ENCODE measurements at places on chromosomes 4 and X. TPM values are rescaled to one million over a fixed set of nuclear protein-coding genes. Genes with fewer than 3 reads are reported as not detected.

Gene TMEM47
- 2.3 TPM for total RNA-seq

Gene DCLK2
- total RNA-seq: 5.2 TPM

Gene CFI
- total RNA-seq: 0.08 TPM

Gene CCKAR
- not detected for total RNA-seq

DNA sequence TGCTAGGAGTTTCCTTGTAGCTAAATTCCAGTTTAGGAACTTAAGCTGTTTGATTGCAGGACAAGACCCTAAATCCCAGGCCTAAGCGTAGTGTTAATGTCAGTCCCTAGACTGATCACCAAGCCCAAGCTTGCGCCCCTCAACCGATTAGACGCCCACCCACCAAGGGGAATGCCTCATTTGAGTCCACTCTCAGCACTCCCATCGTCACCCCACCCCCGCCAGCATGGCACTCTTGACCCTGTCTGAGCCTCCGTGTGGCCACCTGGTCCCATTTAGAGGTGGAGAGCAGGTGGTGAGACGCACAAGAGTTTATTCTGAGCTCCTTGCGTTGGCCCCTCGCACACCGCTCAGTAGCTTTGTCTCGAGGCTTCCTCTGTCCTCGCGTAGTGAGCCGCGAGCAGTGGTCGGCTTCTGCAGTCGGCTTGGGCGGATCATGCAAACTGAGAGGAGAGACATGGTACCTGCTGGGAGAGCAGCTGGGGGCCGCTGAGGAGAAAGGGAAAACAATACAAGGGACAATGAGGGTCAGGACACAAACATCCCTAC, 48.5 kb upstream of the ZNF157 start:
- no peak for DNase-seq

GRCh38 chr4:15003891-15004738, 1.8 kb downstream of the CPEB2 start:
- no peak for DNase-seq

DNA sequence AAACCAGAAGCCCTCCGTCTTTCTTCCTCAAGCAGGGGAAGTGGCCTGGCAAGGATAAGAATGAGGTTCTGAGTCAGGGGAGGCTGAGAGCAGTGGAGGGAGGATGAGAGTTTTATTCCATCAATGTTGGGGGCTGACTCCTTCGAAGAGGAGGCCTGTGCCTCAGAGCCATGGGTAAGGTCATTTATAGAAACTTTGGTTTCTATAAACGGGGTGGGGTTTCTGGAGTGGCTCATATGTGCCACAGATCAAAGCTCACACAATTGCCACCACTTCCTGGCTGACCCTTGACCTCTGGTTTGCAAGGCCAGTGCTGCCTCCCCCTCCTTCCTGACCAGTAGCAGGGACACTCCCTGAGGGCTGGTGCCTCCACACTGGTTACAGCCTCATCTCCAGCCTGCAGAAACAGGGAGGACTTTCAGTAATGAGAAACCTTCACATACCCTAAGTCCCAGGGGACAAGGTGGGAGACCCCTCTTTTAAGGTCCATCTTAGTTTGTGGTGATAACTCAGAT, 166.0 kb downstream of the PDGFRA start:
- no peak for DNase-seq

GRCh38 chr4:130092187-130093015, 996.4 kb downstream of the C4orf33 start:
- DNase-seq: peak; percentile 15

DNA sequence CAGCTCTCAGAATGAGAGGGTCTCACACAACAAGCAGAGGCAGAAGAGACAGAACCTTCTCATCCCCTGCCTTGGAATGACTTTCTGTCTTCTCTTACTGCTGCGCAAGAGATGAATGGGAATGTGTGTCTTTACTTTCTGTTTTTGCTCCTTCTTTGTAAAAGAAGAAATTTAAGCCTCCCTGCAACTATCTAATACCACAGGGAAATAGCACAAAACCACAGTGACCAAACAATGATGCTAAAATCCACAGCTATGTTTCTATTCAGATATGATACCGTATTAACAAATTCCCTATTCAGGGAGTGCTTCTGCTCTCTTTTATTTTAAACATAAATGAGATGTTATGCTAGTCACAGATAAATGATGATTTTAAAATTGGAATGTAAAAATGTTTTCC, 173.8 kb upstream of the RAI2 start:
- DNase-seq: no peak

GRCh38 chr4:185190306-185190856, 13.4 kb downstream of the CFAP97 start:
- DNase-seq: no peak

DNA sequence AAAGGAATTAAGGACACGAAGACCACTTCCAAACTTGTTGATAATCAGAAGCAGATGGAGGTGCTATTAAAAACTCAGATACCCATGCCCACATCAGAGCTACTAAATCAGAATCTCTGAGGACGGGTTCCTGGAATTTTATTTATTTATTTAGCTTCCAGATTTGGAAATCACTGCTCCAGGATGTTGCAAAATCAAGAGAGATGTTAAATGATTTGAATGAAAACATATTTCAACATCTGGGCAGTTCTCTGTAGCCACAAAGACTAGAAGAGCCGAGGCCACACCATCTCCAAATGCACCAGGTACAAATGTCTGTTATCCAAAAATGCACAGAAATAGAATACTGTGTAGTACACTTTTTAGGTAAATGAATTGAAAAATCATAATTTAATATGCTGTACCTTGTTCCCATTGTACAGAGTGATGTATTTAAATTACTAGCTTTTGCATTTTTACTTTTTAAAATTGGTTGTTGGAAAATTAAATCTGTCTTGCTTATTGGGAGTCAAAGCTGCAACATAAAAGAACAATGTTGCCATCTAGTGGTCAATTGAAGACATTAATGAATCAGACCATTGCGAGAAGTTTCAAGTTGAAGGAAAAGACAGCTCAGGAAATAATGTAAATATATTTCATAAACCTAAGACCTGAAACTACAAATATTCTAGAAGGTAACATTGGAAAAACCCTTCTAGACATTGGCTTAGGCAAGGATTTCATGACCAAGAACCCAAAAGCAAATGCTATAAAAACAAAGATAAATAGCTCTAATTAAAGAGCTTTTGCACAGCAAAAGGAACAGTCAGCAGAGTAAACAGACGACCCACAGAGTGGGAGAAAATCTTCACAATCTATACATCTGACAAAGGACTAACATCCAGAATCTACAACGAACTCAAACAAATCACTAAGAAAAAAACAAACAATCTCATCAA, 151.3 kb upstream of the TTC29 start:
- peak; percentile 60 for DNase-seq

GRCh38 chrX:15475021-15475420, 18.1 kb downstream of the PIR start:
- no peak for DNase-seq

Measured in HT1080 (cell line).